Right lung (tissue), 10 donors: ENCODE measurements at places on chromosomes 1 and 21.

DNA sequence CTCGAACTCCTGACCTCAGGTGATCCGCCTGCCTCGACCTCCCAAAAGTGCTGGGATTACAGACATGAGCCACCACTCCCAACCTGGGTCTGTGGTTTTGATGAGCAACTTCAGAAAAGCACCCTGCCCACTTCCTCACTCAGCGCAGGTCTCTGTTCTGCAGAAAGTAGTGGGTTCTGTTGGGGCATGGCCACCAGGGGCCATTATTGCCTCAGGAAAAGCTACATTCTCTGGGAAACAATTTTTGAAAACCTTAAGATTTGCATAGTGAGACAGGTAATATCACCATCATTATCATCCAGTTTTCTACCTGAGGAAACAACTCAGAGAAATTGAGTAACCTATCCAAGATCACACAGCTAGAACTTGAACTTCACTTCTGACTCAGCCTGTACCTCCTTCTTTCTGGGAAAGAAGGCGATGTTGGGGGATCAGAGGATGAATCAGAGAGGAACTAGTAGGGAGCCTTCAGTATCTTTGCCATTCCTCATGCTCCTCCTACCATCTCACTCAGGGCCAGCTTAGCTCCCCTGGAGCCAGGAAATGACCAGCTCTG is 7.1 kb upstream of the NES start:
- no peak for DNase-seq

GRCh38 chr1:5571438-5571837 is 420.8 kb downstream of the NPHP4 start:
- DNase-seq = peak; percentile 22

GRCh38 chr21:44682580-44683151 is 703 bp upstream of the KRTAP12-1 start:
- no peak for DNase-seq

DNA sequence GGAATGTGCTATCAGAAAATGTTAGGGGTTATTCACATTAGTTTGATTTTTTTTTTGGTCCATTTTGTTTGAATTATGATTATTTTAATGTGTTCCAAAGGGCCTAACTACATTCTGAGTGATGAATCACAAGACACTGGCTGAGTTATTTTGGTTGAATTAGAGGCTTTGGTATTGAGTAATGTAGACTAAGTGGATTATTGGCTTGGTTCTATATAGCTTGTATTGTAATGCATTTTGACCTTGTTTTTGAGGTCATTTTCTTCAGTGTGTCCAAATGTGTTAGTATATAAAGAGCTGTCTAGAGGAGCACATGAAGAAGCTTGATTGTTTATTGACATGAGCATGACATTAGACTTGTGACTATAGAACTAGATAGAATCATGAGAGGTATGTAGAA is 3.4 kb downstream of the ZNF326 start:
- no peak for DNase-seq

- no peak for DNase-seq
Observed at GRCh38 chr1:21289700-21290545, at the start of gene ECE1. ECE1 (minus strand) TSS chr1:21290463; CDS start chr1:21290414, 49 bp downstream.
